T-helper 17 cell (primary cell): ENCODE measurements at places on chromosomes 5 and 9.

DNA sequence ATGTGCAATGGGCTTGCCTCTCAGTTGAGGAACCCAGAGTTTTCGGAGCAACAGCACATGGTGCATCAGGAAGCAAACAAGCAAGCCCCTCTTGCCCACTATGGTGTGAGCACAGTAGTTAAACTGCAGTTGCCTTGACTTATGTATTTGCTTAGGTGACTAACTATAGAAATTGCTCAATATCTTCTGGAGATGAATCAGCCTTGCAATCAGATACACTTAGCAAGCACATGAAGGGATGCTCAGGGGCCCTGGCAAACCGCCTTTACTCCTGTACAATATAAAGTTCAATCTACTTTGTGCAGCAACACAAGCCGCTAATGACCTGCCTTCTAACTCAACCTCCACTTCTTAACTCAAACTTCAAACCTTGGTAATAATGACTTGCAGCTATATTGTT, 581.7 kb upstream of the RIOK2 start:
- no peak for DNase-seq

- DNase-seq: no peak
These were observed 845.9 kb downstream of the MAT2B start for GRCh38 chr5:164351245-164351834.

DNA sequence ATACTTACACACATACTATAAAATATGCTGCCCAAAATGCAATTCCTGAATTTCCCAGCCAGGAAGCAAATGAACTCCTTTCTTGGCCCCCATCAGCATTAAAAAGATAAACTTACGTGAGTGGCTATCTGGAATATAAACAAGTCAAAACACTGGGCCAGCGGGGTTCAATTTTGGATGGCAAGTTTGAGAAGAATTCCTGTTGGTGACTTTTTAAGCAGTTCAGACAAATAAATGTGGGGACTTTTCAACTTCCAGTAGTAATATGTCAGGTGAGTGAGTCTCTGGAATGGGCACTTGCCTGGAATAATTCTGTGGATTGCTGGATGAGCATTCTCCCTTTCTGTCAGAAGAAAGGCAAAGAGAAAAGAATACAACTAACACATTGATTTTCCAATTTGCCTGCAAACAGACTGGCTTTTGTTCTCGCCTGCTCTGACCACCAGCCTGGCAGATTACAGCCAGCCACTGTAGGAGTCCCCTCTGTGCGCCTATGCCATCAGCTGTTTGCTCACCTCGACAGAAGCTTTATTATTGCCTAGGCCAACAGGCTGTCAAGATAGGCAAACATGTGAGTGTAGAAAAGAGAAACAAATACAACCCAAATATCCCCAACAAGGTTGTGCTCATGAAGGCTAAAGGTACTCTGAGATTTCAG, 78.6 kb downstream of the MRPS27 start:
- no peak for DNase-seq

GRCh38 chr5:112865128-112865527, 4.0 kb downstream of the SRP19 start:
- no peak for DNase-seq

- DNase-seq: peak; percentile 39
These were observed 7.1 kb upstream of the AFAP1L1 start for GRCh38 chr5:149264439-149265067.

GRCh38 chr9:71910650-71911060, 338 bp downstream of the ABHD17B start:
- no peak for DNase-seq

DNA sequence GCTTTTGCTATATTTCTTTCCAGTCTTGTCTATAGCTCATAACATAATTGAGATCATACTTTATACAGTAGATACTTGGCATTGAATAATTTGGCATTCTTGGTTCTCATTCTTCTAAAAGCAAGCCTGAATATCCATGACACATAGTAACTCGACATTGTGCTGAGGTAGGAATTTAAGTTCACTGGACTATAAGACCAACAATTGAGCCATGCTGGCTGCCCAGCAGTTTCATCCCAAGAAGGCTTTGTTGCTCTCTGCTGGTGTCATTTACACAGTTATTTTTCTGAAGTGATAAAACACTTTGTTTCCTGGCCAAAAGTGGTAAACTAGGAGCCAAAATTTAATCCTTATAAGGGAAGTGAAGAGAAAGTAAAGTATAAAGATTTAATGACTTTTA, 192.0 kb downstream of the ADAMTSL1 start:
- no peak for DNase-seq

DNA sequence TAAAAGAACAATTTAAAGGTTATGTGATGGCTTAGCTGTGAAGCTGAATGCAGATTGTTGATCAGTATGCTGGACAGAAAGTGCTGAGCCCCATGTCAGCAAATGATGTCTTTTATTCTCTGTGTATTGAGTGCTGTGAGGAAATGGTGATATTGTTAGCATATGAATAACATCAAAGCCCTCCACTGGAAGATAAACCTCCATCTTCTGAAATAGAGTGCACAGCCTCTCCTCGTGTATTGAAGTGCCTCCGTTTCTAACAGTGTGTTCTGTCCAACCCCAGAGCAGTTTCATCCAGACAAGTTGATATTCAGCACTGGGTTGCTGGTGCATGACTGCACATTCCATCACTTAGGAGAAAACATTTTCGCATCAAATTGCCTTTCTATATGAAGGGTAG, 242.9 kb downstream of the CSNK1G3 start:
- DNase-seq: no peak

DNA sequence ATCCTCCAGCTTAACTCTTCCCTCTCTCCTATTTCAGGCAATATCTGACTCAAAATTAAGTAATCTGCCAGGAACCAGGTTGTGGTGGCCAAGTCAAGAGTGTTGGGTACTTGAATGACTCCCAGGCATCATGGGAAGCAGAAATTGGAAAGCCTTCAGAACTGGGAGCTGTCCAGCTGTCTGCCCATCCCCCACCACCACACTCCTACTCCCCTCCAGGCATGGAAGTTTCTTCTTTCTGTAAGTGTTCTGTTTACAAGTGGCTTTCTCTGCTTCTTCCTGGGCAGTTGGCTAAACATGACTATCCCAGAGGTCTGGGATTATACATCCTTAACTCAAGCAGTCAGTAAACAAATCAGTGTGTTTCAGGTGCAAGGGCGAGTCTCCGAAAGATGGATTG, 14.6 kb upstream of the PBX3 start:
- DNase-seq: no peak

DNA sequence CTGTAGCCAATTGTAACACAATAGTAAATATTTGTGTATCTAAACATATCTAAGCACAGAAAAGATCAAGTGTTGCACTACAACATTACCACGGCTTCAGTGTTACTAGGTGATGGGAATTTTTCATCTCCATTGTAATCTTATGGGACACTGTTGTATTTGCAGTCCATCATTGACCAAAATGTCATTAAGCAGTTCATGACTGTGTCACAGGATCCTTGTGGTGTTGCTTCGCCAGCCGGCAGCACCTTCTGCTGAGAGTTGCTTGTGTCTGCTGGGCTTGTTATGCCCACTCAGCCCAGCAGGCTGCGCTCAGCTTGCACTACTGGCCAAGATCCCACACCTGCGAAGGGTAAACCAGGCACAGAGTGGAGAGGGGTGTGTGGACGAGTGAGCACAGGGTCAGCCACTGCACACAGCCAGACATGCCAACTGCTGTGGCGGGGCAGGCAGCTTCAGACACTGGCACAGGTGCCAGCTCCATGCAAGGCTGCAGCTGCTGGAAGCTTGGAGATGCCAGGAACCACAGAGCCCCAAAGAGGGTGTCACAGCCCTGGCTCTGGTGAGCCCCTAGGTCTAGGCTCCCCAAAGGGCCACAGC, 273.7 kb downstream of the CETN3 start:
- DNase-seq: no peak

DNA sequence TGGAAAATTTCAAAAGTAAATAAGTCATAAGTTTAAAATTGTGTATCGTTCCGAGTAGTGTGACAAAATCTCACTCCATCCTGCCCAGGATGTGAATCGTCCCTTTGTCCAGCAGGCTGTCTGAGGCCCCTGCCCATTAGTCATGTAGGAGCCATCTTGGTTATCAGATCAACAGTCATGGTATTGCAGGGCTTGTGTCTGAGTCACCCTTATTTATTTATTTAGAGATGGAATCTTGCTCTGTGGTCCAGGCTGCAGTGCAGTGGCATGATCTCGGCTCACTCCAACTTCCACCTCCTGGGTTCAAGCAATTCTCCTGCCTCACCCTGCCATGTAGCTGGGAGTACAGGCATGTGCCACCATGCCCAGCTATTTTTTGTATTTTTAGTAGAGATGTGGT, 30.2 kb downstream of the ITGA2 start:
- no peak for DNase-seq

DNA sequence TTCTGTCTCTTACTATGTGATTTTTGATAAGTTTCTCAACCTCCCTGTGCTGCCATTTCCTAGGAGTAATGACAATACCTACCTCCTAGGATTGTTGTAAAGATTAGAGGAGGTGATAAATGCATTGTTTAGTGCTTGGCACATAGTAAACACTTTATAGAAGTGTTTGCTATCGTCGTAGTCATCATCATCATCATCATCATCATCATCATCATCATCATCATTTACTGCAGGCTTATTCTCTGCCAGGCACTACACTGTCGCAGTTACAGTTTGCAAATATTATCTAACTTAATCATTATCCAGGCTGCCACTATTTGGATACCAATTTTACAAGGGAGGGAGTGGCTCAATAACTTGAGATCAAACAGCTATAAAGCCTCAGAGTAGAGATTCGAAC, 24.5 kb downstream of the SGCD start:
- DNase-seq: no peak
